ELF-1 (cell line): ENCODE measurements at places on chromosomes 3 and 15.

GRCh38 chr15:71538181-71538580, 272.2 kb upstream of the NR2E3 start:
- DNase-seq = no peak

- no peak for DNase-seq
Measured at GRCh38 chr15:57507111-57507510, 84.6 kb upstream of the MYZAP start.

DNA sequence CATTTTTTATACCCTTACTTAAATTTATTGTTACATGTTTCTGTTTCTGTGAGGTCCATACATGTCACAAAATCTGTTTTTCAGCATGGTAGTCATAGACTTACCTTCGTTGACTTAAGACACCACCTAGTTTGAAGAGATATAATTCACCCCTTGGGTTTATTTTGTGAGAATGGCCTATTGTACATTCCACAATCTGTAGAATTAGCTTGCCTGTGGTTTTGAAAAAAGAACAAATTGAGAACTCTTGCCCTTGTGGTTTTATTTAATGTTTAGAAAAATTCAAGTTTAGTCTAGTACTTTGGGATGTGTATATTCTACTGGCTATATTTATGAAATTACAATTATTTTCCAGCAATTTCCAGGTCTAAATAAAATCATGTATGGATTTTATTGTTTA, 31.6 kb downstream of the FILIP1L start:
- no peak for DNase-seq

- DNase-seq = no peak
Measured at GRCh38 chr15:100264994-100265640, 76.7 kb downstream of the ADAMTS17 start.

DNA sequence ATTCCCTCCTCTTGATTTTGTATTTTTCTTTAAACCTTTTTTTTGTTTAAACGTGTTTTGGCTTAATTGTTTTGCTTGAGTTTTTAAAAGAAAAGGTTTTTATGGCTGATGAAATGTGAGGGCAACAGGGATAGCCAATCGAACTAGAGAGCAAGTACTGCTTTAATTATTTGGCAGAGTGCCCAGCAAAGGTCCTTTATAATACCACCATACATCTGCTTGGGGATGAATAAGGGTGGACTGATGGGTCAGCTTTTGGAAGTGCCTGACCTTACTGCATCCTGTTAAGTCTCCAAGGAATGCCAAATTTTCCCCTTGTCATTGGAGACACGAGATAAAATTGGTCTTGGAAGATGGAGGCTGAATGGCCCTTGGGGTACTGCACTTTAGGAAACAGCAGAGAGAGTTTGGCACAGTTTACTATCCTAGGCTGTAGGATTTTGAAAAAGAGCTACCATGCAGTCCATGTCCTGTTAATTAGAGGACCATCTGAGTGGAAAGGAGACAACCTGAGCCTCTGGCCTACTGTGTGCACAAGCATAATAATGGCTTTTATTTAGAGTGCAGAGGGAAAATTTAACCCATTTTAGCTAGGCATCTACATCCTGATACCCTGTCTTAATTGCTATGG, 19.8 kb upstream of the MTHFS start:
- no peak for DNase-seq

GRCh38 chr3:32375596-32375930, 16.1 kb upstream of the CMTM7 start:
- no peak for DNase-seq

DNA sequence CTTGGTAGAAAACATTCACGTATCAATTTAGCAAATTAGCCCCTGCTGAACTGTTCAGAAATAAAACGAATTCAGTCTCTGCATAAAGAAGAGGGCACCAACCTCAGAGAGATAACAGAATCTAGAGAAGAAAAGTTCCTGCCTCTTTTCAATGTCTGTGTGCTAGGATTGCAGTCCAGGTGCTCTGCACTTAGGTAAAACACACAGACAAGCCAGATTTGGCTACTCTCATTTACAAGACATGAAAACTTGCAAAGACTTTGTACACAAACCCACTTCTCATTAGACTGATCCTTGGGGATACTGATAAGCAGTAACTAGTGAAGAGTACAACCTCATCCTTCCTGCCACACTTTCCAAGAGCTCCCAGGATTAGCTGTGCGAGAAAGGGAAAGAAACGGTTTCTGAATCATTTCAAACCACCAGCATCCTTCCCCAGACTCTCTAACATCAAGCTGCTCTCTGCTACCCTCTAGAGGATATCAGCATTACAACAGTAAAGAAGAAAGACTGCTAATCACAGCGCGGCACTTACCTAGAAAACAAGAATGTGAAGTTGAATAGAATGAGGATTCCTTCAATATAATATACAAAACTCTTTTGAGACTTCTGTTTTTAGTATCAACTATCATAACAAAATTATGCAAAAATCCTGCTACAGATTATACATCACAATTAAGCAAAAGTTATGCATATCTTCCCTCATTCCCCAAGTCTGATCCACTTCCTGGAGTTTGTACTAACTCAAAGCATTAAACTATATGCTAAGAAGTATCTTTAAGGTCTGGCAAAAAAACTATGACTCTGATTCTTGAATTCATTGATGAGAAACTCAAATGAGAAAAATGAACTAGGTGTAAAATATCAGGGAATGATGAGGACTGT, 306.4 kb downstream of the MAGI1 start:
- peak; percentile 50 for DNase-seq

- DNase-seq = no peak
Measured at GRCh38 chr3:145182196-145182911, 978.6 kb downstream of the PLOD2 start.

- DNase-seq = no peak
Measured at GRCh38 chr3:189625071-189625470, 6.1 kb upstream of the TP63 start.

GRCh38 chr3:113143353-113143752, 68.0 kb upstream of the BOC start:
- DNase-seq = no peak

DNA sequence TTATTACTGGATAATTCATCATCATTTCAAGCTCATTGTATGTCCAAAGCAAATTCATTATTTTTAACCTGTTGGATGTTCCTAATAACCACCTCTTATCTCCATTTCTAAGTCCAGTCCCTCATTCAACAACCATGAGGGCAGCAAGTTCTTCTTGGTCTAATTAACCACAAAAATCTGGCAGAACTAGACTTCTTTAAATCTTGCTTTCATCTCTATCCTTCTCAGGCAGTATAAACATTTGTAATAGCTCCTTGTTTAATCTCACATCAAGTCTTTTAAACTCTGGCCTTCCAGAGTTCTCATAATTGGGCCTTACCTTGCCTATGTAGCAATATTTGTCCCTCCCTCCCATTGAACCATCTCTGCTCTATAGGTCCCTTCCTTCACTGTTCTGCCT, 17.0 kb upstream of the GHSR start:
- no peak for DNase-seq

- DNase-seq = peak; percentile 79
Measured at GRCh38 chr15:57345584-57345983, 30.7 kb upstream of the CGNL1 start.

- DNase-seq = no peak
Measured at GRCh38 chr3:115272036-115272824, 125.1 kb upstream of the ZBTB20 start.

DNA sequence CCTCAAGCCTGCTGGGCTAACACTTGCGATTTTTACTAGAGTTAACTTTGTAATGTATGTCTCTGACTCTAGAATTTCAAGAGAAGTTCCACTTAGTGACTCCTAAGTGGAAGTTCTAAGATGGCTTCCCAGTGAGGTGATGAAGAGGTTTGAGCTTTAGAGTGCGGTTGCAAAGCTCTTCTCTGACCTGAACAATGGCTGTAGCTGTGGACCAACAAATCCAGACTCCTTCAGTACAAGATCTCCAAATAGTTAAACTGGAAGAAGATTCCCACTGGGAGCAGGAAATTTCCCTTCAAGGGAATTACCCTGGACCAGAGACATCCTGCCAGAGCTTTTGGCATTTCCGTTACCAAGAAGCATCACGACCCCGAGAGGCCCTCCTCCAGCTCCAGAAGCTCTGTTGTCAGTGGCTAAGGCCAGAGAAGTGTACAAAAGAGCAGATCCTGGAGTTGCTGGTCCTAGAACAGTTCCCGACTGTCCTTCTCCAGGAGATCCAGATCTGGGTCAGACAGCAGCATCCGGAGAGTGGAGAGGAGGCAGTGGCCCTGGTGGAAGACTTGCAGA, 22.3 kb downstream of the WDR73 start:
- DNase-seq = no peak
